ENCODE measurements at places on chromosomes 4 and X.

DNA sequence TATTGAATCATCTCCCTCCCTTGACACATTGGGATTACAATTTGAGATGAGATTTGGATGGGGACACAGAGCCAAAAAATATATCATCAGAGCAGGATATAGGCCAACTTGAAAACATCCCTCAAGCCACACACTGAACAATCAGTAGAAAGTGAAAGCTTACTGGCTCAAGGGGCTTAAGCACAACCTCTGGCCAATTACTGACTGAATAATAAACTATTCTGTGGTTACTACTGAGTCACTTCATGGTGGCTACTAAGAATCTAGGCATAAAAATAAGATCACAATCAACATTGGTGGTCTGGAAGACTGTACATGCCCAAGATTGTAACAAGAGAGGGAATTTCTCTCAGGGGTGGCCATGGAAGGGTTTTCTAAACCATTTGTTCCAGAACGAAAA is 27.4 kb upstream of the GPR174 start:
- DNase-seq = no peak

DNA sequence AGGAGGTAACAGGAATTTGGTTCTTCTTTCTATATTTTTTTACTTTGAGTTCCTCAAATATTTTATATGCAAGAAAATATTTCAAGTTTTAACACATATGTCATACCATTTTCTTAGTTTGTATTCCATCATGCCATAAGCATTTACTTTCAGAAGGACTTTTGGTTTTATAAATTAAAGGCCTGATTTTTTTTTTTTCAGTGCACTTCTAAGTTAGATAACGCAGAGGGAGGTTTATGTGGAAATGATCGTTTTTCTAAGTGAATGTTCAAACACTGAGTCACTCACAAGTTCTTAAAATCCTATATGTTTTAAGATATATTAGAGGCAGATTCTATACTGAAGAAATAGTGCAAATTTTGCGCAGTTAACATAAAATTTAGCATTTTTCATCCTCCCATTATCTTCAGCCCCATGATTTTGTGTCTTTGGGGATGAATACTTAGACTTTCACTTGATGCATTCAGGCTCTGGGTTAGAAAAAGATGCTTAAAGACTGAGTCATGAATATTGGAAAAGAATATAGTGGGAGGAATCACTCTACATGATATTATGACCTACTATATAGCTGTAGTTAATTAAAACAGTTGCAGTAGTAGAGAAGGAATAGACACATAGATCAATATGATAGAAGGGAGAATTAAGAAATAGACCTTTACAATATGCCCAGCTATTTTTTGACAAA is 54.9 kb downstream of the COL4A5 start:
- DNase-seq = no peak

DNA sequence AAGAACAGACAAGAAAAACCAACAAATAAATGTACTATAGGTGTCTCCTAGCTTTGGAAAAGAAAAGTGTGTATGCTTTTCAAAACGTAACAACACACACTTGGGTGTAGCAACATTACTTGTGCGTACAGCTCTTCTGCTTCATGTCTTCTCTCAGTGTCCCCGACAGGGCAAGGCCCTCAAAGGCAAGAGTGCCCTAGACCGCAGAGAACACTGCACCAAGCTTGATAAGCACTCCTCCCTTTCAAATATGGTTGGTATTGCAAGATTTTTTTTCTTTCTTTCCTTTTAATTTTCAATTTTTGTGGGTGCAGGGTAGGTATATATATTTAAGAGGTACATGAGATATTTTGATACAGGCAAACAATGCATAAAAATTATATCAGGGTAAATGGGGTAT is 106.8 kb downstream of the EIF4E start:
- DNase-seq = no peak

GRCh38 chr4:75555294-75556164 is at the start of gene ODAPH:
TSS of gene ODAPH (plus strand) at chr4:75556066. CDS start at chr4:75556083, 17 bp downstream.
- DNase-seq = no peak

- no peak for DNase-seq
Observed at GRCh38 chrX:68820476-68821110, 8.2 kb upstream of the EFNB1 start.

DNA sequence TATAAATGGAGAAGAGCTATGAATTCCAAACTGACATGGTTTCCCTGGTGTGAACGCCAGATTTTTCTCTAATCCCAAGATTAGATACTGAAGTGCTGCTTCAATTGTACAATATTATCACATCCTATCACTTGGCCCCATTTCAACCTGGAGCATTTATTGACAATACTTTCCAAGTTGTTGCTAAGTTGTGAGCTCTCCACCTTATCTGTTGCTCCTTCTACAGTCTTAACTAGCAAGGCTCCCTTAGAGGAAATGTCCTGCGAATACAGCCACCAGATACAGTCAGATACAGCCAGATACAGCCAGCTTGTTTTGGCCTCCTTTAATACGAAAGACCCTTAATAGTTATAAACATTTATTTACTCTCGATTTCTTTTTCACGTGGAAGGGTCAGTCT is 466.3 kb upstream of the FAM241A start:
- no peak for DNase-seq

DNA sequence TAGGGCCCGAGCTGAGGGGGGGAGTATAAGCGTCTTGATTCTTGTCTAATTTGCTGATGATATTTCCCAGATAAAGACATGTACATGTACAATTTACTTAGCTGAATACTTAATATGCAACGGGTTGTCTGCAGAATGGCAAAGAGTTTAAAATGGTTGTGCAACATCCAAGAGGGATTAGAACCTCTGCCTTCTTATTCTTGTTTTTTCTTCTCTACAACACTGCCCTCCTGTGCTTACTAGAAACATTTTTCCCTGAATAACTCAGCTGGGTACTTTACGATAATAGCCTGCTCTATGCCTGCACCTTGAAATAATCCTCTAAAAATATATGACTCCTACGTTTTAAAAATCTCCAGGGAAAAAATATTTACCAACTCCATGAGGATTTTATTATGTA is 41.8 kb downstream of the INTS12 start:
- no peak for DNase-seq
